ENCODE measurements at places on chromosomes 16 and 17. TPM values are rescaled to one million over a fixed set of nuclear protein-coding genes. Genes with fewer than 3 reads are reported as not detected.

- no peak for DNase-seq
Observed at GRCh38 chr17:63311416-63311937, 134.6 kb downstream of the CYB561 start.

DNA sequence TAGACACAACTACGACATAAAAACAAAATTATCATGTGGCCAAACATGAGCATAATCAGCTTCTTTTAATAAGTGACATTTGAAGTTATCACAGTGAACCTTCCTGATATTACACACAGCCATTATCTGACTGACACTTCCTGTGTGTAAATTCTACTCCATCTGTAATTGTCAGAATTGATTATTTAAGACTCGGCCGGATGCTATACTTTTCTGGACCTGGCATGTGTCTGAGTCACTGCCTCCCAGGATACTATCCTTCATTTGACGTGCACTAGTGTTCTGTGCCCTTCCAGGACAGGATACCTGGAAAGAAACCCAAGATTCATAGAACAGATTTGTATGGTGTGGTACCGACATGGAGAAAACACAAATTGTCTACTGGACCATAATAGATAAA lies 242.0 kb downstream of the HS3ST3A1 start:
- no peak for DNase-seq

The SLFN12L gene
- 83.7 TPM for total RNA-seq

The ADAD2 gene
- not detected for total RNA-seq
